ENCODE measurements at places on chromosomes 6 and 20. TPM values are rescaled to one million over a fixed set of nuclear protein-coding genes. Genes with fewer than 3 reads are reported as not detected.

Gene C20orf202
- total RNA-seq, result not detected

Gene OPN5
- total RNA-seq, result not detected

Gene ENPP1
- total RNA-seq, result 1.6 TPM

Gene PAX1
- total RNA-seq, result not detected

Gene DDO
- total RNA-seq, result 0.07 TPM

Gene NOX3
- not detected for total RNA-seq

Gene SEL1L2
- total RNA-seq, result not detected

Gene DAAM2
- 0.04 TPM for total RNA-seq

Gene KCTD20
- 33.3 TPM for total RNA-seq
